Common myeloid progenitor, CD34-positive (primary cell): ENCODE measurements at places on chromosomes 1 and 21.

- DNase-seq: peak; percentile 99
Observed at GRCh38 chr1:160837558-160838205, 25.0 kb downstream of the CD244 start.

GRCh38 chr1:87136607-87137341, 191.9 kb upstream of the LMO4 start:
- no peak for DNase-seq

- DNase-seq: no peak
Observed at GRCh38 chr1:101605878-101606277, 369.1 kb downstream of the S1PR1 start.

- DNase-seq: no peak
Observed at GRCh38 chr1:247338723-247339275, 7.1 kb upstream of the ZNF496 start.

DNA sequence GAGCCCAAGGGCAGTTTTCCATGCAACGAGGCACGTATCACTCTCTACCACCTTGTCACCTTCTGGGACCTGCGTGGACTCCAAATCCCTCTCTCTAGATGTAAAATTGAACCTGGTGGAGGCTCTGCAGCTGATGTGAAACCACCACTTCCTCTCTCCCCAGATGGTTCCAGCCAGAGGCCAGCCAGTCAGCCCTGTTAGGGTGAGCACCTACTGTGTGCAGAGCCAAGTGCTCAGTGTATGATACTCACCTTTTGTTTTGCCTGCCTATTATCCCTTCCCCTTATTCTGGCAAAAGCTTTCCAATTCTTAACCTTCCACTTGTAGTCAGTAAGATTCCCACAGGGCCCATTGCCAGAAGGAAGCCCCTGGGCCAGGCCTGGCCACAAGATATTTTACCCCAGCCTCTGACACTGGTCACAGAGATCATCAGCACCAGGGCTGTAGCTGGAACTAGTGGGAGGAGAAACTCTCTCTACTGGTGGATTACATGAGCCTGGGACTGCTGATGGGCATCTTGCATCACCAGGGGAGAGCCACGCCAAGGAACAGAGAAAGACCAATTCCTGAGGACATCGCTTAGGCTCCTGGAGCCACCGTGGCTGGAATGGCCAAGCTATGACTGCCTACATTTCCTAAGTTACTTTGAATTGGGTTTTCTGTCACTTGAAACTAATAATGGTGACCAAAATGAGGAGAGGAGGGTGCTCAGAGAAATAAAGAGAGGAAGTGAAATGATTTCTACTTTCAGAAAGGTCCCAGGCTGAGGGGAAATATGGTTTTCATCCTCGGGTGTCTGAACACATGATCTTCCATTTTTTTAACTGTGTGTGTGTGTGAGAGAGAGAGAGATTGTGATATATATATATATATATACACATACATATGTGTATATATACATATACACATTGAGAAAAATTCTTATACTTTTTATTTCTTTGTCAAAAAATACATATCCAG, 26.6 kb upstream of the RD3 start:
- DNase-seq: peak; percentile 59

DNA sequence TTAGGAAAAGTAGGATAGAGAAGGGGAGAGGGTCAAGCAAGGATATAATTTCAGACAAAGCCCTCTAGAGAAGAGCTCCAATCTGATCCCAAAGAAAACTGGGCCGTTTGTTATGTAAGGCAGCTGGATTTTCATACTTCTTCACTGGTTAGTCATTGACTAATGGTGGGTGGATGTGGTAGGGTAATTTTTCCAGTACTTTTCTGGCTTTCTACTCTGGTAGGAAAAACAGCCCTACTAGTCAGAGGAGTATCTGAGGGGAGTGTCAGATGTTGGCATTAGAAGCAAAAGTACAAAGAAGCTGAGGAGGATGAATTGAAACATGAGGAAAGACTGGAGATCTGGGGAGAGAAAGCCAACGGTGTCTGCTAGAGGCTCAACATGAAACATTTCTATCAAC, 145.3 kb downstream of the TNFSF18 start:
- DNase-seq: no peak

GRCh38 chr1:201760516-201760915, 68.4 kb upstream of the IPO9 start:
- DNase-seq: no peak

DNA sequence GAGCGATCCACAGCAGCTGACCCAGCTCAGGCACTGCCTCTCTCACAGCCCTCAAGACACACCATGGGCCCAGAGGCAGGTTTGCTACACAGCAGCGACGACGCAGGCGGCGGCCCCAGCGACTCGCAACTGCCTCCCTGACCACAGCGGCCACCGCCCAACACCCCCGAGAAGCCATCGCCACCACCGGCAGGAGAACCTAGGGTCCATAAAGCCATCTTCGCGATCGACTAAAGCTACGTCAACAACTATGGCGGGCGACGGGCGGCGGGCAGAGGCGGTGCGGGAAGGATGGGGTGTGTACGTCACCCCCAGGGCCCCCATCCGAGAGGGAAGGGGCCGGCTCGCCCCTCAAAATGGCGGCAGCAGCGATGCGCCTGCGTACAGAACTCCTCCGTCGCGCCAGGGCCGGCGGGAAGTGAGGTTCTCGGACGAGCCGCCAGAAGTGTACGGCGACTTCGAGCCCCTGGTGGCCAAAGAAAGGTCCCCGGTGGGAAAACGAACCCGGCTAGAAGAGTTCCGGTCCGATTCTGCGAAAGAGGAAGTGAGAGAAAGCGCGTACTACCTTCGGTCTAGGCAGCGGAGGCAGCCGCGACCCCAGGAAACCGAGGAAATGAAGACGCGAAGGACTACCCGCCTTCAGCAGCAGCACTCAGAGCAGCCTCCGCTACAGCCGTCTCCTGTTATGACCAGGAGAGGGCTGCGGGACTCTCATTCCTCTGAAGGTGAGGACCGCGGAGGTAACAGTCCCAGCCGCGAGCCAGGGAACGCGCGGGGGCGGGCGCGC, at the start of gene TOR1AIP1:
TOR1AIP1 (plus strand) TSS at position 33 of the 787 bp plus-strand sequence; CDS start at position 251, 218 bp downstream.
- peak; percentile 100 for DNase-seq

- peak; percentile 45 for DNase-seq
Observed at GRCh38 chr21:43771698-43772424, 4.2 kb downstream of the CSTB start.

- DNase-seq: peak; percentile 74
Observed at GRCh38 chr1:234603221-234604204, 6.5 kb downstream of the IRF2BP2 start.
